ENCODE measurements at places on chromosomes 3 and 15. TPM values are rescaled to one million over a fixed set of nuclear protein-coding genes. Genes with fewer than 3 reads are reported as not detected.

The CISH gene
- 19.6 TPM for total RNA-seq

The FAM3D gene
- 646 TPM for total RNA-seq

The CDHR4 gene
- not detected for total RNA-seq

The LRRC31 gene
- 66.0 TPM for total RNA-seq

Data from colonic mucosa (tissue), 4 donors.